AG04450 (cell line): ENCODE measurements at places on chromosomes 7 and 10.
A peak's percentile ranks its signal among the peaks of the same experiment; 100 is the strongest.

DNA sequence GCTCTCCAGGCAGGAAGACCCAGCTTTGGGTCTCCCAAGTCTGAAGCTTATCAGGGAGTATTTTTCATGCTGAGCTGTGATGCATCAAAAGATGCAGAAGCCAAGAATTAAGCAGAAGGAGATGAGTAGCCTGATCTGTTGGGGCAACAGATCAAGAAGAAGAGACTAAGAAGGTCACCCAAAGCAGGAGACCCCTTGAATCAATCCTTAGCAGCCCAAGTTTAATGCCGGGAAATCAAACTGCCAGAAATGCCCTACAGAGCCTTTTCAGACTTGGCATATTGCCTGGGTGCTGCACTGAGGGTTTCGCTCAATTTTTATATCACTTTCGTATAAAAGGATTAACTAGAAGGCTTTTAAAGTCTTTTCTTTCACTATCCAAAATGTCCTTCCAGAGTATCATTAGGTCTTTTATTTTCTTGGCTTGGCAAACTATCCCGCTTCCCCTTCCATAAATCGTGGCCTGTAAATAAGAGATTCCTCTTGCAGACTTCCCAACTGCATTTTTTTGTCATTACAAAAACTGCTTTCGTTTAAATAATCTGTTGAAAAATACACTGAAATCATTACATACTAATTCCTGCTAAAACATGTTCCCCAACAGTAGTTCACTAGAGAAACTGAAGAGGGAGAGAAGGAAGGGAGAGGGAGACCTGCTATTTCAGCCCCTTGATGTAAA is 49.0 kb upstream of the STK17A start:
- peak; percentile 45 for DNase-seq

GRCh38 chr7:156082048-156083040 is 270.1 kb upstream of the SHH start:
- no peak for DNase-seq

DNA sequence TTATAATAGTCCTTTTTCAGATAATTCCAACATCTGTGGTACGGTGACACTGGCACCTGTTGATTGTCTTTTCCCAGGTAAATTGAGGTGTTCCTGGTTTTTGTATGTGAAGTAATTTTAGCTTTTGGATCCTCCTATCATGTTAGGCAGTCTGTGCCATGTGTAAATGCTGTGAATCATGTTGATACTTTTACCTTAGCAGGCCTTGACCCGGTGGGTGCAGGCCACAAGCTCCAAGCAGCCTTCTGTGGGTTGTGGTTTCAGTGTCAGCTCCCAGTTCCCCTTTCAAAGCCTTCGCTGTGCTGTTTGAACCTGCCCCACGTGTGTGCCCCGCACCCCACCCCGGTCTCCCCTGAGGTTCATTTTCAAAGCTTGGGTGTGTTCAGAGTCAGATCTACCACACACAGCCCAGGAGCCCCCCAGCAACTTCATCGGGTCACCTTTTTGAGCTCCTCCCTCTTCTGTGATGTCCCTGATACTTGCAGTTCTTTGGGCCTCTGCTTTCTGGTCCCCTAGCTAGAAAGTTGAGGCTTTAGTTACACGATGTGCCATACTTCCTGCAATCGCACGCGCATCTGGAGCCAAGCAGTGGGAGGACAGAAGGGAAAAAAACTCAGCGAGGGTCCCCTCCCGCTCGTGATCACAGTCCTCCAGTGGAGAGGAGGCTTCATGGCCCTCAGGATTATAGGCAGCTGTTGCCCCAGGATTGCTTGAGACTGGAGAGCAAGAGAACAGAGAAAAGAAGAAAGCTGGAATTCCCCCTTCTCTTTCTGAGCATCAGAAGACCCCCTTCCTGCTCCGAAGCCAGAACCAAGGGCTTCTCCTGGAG is 8.7 kb upstream of the BHLHA15 start:
- no peak for DNase-seq

DNA sequence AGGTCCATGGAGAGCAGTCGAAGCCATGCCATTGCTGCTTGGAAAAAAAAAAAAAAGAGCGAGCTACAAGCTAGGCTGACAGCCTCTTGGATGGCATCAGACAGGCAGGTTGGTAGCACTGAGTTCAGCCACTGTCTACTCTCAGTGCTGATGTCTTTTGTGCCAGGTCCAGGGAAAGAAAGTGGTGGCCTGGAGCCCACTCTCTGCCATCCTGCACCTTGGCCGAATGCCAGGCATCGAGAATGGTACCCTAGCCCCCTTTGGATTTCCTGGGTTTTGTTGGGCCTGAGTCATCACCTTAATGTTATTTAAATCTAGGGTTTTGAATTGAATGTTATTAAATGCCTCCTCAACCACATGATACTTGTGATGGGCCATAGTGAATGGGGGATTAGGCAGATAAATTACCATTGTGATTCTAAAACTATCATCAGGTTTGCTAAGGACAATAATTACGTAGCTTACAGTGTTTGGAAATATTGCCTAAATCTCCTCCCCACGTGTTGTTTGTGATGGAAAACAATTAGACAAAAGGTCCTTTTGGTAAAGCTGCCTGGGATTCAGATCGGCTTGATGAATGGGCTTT is 195.7 kb upstream of the GPR26 start:
- DNase-seq, result no peak

DNA sequence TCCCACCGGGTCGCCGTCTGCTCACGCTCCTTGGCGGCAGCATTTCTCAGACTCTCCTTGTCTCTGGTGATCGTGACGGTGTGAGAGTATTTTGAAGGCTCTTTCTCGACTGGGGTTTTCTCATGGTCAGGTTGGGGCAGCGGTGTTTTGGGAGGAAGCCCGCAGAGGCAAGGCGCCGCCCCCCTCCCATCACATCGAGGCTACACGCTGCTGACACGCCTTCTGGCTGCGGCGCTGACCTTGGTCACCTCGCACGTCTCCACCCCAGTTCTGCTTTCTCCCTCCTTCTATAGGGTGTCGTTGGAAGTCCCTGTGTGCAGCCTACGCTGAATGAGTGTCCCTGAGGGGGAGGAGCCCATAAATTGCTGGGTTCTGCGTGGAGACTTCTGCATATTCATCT is 55.2 kb downstream of the GLRX3 start:
- no peak for DNase-seq

DNA sequence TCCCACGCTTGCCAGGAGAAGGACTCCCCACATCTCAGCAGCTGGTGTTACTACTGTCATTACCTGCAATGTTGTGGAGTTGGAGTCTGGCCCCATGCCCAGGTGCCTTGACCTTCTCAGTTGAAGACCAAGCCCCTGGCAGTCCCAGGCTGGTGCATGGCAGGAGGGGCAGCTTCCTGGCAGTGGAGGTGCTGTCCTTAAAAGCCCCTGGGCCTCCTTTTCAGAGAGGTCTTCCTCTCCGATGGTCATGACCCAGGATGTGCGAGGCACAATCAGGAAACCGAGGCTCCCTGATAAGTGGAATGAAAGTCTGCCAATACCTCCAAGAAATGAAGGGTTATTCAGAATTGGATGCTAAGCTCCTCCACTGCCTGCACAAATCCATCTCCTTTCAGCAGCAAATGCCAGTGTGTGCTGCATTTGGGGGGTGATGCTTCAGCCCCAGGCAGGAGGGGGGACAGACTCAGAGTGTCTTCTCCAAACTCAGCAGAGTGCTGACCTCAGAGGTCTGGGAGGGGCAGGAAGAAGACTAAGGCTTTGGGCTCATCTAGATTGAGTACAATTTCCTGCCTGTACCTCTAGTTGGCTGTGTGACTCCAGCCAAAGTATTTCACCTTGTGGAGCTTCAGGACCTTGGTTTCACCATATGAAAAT is 97.0 kb upstream of the DDC start:
- no peak for DNase-seq

- DNase-seq, result no peak
Measured at GRCh38 chr7:82183634-82184033, 259.9 kb downstream of the CACNA2D1 start.

DNA sequence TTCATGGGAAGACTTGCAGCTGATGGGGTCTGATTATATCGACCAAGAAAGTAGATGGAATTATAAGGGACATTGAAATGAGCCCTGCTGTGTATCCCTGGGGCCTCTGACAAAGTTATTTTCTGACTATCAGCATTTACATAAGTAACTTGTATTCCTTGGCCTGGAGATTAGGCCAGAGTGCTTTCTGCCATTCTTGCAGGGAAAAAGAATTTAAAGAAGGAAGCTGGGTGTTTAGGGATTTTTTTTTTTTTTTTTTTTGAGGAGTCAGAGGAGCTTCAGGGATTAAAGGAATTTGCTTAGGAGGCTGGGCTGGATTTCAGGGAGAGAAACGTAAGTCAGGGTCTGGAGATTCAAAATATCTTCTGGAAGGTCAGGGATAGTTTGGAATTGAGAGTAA is 4.6 kb downstream of the SPAM1 start:
- no peak for DNase-seq

DNA sequence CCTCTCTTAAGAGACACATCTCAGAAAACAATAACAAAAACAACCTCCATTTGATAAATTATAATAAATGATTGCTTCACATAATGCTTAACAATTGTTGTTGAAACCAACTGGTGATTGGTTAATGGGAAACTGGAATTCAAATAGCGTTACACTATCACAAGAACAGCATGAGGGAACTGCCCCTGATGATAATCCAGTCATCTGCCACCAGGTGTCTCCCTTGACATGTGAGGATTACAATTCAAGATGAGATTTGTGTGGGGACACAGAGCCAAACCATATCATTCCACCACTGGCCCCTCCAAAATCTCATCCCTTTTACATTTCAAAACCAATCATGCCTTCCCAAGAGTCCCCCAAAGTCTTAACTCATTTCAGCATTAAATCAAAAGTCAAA is 375.9 kb downstream of the BMPER start:
- no peak for DNase-seq

DNA sequence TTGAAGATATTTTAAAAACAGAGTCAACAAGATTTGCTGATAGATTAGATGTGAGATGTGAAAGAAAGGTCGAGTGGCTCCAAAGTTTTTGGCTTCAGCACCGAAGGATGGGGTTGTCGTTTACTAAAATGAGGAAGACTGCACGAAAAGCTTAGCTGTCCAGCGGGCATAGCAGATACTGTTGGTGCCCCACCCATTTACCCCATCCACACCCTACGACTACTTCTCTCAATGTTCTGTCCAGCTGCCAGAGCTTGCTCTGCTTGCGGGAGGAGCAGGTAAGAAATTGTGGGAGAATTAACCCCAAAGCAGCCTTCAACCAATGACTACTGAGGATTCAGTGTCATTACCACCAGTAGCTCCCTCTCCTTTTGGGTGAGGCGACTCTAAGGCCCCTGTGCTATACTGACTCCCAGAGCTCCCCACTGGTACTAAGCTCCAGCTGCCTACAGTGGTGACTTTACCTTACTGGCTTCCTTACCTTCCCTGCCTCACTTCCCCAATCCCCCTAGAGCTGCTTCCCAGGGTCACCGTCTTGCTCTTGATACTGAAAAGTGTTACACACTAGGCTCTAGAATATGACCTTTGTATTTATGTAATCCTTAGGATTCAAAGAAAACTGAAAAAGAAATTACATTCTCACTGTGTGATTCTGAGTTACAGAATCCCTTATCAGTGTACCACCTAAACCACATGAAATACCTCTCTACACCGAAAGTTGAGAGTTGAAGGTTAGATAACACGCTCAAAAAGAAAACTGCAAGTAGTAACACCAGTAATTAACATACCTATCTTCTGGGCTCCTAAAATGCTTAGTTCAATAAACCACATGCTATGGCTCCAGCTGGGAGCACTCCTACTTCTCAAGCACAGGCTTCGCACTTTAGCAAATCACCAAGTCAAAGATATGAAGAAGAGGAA is 22.3 kb downstream of the CACUL1 start:
- DNase-seq, result no peak

DNA sequence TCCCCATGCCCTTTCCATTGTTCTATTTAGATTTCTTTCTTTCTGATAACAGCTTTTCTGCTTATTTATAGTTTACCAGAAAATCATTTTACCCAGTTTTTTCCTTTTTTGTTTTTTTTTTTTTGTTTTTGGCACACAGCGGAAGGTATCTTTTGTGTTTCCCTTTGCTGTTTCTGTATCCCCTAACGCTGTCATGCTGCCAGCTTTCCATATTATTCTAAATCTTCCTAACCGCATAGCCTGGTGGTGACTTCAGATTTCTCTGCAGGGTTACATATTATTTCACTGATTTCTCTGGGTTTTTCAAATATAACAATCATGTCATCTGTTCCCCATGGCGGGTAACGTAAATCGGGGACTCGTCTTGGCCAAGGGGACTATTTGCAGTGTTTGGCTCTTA is 4.0 kb upstream of the SLC29A4 start:
- no peak for DNase-seq

GRCh38 chr7:57354679-57355338 is 95.2 kb upstream of the ZNF716 start:
- no peak for DNase-seq

DNA sequence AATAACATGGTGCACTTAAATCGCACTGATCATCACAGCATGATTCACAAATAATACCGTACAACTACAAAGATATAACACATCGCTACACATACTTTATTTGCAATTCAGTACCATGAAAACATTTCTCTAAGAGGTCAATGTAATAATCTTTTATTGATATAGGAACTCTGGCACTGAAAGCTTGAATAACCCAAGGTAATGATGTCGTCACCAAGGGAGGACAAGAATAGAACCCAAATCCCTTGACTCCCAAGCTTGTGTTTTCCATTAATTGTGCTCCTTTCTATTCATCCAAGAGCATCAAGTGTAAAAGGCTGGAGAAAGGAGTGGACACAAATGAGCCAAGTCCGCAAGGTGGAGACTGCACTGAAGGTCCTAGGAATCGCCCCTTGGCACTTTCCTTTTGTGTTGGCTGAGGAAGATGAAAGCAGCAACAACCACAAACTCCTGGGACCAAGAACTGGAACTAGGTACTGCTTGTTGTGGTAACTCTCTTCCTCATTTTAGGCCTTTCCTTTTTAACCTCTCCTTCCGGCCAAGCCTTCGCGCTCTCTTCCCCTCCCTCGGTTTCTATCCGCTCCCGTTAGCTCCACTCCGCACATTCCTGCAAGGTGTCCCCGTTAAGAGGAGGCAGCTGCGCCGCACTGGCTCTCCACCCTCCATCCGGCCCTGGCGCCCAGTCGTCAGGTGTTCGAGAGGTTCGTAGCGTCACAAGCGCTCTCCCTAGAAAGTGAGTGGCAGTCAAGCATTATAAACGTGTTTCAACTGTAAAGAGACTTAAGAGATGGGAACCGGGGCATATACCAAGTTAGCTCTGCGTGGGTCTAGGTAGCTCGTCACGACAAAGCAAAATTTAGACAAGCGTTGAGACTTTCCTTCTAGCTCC is 1.0 kb upstream of the CBLL1 start:
- DNase-seq, result no peak

DNA sequence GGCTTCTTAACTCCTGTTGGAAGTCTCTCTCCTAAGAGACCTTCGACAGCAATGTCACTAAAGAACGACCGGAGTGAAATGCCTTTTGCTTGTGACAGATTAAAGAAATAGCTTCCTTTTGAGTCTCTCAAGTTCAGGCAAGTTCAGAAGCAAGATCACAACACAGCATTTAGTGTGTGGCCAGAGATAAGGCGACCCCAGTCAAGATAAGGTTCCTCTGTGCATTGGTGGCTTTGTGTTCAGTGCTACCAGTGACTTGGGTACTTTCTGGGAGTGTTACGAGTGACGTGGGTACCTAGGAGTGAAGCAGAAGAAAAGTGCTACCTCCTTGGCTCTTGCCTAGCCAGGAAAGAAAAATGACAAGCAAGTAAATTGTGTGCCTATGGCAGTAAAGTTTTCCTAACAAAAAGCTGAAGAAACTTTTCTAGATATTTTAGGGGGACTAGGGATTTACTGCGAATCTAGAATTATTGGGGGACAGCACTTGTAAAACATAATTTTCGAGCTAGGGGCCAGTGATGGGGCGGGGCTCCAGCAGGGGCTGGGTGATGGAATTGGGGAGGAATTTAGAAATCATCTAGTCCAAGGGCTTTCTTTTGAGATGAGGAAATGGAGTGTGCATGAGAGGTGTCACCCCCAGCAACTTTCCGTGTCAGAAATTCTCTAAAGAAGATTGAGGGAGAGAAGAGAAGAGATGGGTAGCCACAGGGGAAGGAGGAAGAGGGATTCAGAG is 191.9 kb upstream of the LYZL2 start:
- no peak for DNase-seq
